Stimulated activated CD8-positive, alpha-beta memory T cell treated with anti-CD3 and anti-CD28 coated beads, Interleukin-4, amount 100 ng/mL, for 48 hours (primary cell): ENCODE measurements at places on chromosomes 6 and 20.

GRCh38 chr20:58053391-58054055, 174.9 kb downstream of the ANKRD60 start:
- DNase-seq, result peak; percentile 11

- no peak for DNase-seq
These were observed 443.8 kb downstream of the TENT5A start for GRCh38 chr6:81308577-81309279.

DNA sequence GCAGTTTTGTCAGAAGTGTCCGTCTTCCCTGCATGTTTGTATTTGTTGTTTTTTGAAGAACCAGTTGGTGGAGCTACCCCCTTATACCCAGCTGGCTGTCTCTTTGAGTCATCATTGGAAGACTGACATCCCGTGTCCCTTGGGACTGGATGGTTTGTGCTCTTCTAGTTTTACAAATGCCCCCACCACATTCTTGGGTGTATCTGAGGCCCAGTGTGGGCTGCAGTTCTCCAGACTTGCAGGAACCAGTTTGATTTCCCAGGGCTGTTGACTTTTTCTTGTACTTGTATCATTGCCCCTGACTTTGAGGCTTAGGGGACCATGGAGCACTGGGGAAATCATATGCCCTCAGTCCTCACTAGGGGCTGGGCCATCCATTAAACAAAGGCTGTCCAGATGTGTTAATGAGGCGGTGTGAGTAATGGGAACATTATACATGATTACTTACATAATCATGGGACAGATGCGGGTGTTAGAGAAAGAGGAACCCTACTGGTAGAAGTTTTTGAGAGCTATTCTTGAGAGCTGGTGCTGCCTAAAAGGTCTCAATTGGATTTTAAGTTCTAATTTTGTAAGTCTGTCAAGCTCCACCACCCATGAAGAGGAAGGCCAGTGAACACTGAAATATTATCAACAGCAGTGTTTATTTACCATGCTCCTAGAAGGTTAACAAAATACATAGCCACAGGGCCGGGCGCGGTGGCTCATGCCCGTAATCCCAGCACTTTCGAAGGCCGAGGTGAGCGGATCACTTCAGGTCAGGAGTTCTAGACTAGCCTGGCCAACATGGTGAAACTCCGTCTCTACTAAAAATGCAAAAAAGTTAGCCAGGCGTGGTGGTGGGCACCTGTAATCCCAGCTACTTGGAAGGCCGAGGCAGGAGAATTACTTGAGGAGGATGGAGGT, 8.5 kb downstream of the JARID2 start:
- DNase-seq, result no peak

DNA sequence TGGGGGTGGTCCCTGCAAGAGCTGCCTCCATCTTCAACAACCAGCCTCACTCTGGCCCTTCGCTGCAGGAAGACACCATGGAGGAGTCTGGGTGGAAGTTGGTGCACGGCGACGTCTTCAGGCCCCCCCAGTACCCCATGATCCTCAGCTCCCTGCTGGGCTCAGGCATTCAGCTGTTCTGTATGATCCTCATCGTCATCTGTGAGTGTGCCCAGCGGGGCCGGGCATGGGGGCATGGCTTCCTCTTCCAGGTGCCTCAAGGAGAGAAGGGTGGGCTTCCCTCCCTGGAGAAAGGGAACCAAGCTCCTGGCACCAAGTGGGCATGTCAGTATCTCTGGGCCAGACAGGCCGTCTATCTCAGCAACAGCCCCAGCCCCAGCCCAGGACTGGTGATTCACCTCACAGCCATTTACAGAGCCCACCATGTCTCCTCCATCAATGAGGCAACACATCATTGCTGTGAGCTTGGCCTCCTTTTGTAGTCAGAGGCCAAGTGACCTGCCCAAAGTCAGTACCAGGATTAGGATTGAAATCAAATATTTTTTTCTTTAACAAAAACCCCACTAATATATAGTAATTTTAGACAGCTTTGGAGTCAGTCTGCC, 40.2 kb downstream of the TM9SF4 start:
- DNase-seq, result no peak

GRCh38 chr6:114171473-114171872, 171.3 kb downstream of the HS3ST5 start:
- DNase-seq, result no peak

DNA sequence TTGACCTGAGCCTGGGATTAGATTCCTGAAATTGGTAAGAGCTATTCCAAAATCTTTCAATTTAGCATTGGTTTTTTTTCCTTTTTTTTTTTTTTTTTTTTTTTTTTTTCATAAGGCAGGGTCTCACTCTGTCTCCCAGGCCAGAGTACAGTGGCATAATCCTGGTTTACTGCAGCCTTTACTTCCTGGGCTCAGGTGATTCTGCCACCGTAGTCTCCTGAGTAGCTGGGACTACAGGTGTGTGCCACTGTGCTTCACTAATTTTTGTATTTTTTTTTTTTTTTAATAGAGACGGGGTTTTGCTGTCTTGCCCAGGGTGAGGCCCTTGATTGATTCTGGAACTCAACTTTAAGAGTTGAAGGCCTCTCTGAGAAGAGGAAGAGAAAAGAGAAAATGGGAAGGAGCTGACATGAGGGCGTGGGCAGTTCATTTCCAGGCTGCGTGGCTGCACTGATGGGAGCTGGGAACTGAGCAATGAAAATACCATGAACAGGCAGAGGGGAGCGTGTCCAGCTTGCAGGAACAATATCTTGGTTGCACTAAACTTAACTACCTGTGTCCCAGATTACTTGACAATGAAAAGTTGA, 24.6 kb downstream of the KDM1B start:
- no peak for DNase-seq

DNA sequence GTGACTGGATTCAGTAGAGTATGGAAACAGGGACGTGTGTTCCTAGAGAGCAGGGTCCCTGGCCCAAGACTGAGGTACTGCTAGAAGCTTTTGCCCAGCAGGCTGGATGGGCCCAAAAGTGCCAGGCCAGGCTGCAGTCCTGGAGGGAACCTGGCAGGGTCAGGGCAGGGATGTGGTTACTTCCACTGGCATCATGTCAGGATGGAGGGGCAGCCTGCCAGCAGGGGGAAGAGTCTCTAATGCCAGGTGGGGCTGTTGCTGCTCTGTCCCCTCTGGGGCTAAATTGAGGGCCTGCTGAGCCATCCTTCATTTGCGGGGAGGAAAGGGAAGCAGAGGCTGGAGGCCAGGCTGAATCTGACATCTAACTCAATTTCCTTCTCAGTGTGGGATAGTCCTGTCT, 17.2 kb downstream of the ZDHHC14 start:
- DNase-seq, result no peak

- no peak for DNase-seq
These were observed 15.7 kb downstream of the FAM8A1 start for GRCh38 chr6:17615794-17616193.

DNA sequence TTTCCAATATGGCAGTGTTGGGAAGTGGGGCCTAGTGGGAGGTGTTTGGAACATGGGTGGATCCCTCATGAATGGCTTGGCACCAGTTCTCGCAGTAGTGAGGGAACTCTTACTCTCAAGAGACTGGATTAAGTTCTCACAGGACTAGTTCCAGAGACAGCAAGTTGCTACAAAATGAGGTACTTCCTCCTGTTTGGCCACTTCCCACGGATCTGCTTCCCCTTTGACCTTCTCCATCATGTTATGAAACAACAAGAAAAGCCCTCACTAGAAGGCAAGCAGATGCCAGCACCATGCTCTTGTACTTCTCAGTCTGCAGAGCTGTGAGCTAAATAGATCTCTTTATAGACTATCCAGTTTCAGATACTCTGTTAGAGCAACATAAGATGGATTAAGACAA, 3.1 kb downstream of the RSPH3 start:
- DNase-seq, result no peak

- no peak for DNase-seq
These were observed 173.9 kb downstream of the PRDM13 start for GRCh38 chr6:99780556-99780885.

DNA sequence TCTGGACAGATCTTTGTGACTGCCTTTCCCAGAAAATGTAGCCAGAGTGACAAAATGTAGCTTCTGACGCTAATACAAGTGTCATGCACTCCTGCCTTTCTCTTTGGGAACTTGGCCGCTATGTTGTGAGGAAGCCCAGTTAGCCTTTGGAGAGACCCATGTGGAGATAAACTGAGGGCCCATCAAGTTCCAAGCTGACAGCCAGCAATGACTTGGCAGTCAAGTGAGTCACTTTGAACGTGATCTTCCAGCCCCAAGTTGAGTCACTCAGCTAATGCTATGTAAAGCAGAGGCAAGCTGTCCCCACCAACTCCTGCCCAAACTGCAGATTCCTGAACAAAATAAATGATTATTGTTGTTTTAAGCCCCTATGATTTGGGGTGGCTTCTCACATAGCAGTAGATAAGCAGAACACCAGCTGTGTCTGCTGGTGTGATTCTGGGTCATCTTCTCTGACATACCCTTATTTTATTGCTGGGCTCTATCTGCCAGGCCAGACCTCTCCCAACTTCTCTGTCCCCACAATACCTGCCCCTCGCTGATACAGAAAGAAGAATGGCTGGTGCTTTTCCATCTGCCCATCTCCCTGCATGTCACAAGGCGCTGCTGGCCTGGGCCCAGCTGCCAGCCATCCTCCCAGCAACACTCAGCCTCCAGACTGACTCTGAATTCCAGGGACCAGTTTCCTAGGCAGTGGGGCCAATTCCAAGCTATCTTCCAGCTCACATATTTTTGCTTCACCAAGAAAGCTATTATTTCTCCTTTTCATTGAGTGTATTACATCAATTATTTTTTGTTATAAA, 274.8 kb downstream of the LRFN2 start:
- no peak for DNase-seq

- no peak for DNase-seq
These were observed 754 bp upstream of the TMEM170B start for GRCh38 chr6:11536795-11537194.

DNA sequence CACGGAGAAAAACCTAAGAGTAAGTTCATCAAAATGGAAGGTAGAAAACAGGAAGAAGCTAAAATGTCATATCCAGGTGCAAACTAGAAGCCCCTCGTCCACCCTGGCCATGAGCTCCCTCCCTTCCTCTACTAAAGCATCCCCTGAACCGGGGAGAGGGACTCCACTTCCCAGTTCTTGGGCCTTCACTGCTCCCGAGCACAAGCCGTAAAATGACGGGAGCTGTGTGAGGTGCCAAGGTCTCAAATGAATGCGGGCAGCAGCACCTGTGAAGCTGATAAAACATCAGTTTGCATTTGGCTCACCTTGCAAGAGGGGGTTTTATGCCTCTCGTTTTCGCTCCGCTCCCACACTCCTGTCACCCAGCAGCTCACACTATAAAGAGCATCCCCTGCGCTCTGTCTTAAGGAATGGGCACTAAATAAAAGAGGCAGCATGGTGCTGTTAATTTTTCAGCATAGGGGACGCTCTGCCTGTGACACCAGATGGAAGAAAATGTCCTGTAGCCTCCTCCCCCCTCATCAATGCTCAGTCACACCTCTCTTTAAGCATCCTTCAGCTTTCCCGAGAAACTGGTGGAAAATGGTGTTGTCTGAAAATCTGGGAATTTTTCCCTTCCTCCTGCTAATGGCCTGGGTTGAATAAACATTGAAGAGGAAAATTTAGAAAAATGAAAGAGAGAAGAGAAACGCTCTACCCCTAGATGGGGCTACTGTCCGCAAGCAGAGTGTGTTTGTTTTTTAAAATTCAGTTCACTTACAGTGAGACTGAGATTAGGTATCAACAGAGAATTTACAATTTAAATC, 563.0 kb upstream of the AGPAT4 start:
- DNase-seq, result no peak

- DNase-seq, result no peak
These were observed 7.4 kb downstream of the STK35 start for GRCh38 chr20:2108987-2109386.

DNA sequence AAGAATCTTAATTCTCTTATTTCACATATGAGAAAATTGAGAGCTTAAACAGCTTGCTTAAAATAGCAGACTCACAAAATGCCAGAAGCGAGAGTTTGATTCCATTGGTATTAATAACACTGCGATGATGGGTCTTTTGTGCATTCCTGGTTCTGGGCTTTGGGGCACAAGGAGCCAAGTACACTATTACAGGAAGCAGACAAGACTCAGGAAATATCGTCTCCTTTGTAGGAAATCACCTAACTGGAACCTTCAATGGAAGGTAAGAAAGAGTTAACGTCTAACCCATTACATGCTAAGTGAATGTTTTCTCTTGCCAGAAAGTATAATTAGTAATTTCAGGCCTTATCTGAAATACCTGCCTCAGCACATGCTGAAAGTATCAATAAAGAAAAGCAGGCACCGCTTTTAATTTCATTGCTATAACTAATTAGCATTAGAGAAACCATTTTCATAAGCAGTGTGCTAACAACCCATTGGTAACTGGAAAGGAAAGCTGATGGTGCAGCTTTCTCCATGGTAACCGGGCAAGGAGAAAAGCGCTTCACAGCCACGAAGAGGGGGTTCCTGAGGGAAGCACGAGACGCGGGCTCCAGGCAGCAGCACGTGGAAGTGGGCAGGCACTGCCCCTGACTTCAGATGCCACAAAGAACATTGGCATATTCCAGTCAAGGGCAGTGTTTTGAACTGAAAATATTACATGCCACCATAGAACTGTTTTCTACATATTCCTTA, 206.7 kb upstream of the AGPAT4 start:
- DNase-seq, result no peak

DNA sequence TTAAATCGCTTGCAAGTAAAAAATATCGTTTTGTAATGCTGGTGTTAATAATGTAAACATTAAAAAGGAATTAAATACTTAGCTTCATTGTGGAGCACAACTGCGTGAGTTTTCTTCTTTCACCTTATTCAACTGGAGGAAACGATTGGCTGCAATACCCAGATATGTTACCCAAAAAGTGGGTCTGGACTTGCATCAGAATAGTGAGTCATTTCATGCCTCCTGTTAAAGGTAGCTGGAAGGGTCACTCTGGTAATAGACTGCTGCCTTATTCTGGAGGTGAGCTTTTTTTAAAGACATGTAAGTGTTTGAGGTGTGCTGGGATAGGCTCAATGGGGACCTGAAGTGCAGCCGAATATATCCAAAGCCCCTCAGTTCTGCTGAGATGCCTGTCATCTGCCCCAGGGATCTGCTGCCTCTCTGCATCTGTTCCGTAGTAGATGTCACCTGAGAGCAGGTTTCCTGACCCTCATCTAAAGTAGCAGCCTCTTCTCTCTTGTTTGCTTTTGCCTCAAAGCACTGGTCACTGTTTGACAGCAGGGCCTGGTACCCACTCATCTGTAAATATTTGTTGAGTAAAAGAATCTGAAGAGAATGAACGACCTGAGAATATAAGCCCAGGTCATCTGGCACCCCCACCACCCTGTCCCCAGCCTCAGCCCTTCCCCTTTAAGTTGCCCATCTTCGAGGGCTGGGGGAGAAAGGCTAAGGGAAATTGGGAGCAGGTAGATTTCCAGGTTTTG, 5.6 kb upstream of the UQCC2 start:
- DNase-seq, result no peak

DNA sequence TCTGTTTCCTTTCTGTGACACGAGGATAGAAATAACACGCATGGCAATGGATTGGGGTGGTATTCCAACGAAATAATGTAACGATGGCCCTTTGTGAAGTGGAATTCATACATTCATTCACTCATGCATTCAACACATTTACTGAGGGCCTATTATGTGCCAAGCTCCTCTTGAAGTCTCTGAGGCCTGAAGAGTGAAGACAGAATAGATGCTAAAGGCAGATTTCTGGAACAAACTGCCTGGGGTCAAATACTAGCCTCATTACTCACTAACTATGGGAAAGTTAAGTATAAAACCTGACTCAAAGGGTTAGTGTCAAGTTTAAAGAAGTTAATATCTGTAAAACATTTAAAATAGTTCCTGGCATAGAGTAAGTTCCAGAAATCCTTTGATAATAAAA, 279.6 kb upstream of the SULF2 start:
- no peak for DNase-seq
